Activated T-cell treated with anti-CD3 and anti-CD28 coated beads for 48 hours (primary cell): ENCODE measurements at places on chromosomes 3 and 15.

GRCh38 chr15:60799885-60800284 lies 320.9 kb upstream of the ICE2 start:
- DNase-seq, result no peak

DNA sequence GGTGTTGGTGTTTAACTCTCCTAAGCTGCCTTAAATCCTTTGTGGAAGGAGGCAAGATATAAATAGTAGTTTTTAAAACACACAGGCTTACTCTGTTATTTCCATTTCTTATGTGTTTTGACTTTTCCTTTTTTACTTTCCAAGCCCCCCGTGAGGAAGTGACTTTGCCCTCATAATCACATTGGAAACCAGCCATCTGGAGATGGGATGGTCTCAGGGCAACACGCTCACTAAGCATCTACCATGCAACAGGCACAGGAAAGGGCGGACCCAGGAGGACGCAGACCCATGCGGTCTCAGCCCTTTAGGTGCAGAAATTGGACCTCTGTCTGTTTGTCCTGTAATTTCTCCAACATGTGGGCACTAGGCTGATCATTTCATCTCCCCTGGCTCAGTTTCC lies 115.7 kb downstream of the PDZRN3 start:
- no peak for DNase-seq

DNA sequence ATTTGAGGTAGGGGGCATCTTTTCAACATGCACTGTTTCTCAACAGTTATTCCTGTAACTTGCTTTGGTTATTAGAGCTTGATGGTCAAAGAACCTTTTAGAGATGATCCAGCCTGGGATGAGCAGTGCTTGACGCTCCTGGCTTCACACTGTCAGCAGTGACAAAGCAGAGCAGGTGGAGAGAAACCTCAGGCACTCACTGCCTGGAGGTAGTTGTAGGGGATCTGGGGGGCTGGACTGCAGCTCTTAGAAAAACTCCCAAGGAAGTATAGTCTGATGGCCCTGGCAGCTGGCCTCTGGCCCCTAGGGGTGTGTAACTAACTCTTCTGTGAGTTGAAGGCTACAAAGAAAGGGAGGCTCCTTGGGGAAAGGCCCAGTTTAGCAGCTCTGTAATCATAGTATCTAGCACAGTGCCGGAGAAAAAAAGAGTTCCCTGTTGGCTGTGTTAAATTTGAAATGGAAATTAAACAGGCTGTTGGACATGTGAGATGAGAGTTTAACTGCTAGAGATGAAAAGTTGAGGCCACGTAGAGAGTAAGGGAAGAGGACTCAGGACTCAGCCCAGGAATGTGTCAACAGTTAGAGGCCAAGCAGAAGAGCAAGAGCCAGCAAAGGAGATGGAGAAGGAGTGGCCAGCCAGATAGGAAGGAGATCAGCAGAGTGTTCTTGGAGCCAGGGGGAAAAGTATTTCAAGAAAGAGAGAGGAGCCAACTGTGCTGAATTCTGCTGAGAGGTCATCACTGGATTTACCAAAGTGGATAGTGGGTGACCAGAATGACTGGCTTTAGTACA lies 14.2 kb downstream of the OXNAD1 start:
- DNase-seq, result no peak

GRCh38 chr15:100980410-100981046 lies 61.4 kb downstream of the LRRK1 start:
- no peak for DNase-seq

GRCh38 chr3:147940405-147941193 lies 531.4 kb downstream of the ZIC1 start:
- DNase-seq, result no peak

GRCh38 chr3:181711325-181712135 lies at the start of gene SOX2:
SOX2 (plus strand) TSS chr3:181711925; CDS start chr3:181712361, 436 bp downstream.
- DNase-seq, result no peak

GRCh38 chr15:89998923-89999675 lies 2.0 kb upstream of the ZNF710 start:
- no peak for DNase-seq

GRCh38 chr3:136577791-136578190 lies 174.4 kb downstream of the STAG1 start:
- no peak for DNase-seq

DNA sequence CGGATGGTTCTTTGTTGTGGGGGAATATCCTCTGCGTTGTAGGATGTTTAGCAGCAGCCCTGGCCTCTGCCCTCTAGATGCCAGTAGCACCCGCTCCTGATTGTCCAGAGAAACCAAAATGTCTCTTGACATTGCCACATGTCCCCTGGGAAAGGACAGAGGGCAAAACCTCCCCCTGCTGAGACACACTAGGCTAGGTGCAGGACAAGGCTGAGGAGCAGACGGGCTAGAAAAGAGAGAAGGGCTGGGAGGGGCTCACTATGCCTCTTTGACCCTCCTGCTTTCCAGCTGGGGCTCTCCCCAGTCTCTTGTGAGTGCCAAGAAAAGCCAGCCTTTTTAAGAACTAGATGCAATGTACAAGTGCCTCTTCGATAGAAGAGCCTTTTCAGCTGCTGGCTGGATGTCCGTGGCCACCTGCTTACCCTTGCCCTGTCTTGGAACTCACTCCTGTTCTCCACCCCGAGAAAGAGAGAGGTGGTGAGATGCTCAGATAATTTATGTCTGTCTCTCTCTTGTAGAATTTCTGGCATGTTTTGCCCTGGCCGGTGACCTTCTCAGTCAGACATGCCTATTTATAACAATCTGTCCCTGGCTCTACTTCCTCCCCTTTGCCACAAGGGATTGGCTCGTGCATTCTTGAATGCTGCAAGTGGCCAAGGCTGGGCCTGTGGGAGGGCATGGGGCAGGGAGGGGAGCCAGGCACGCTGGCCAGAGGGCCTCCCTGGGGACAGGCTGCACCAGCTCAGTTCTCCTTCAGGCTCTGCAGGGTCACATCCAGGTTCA lies 142.6 kb downstream of the RPLP1 start:
- no peak for DNase-seq

DNA sequence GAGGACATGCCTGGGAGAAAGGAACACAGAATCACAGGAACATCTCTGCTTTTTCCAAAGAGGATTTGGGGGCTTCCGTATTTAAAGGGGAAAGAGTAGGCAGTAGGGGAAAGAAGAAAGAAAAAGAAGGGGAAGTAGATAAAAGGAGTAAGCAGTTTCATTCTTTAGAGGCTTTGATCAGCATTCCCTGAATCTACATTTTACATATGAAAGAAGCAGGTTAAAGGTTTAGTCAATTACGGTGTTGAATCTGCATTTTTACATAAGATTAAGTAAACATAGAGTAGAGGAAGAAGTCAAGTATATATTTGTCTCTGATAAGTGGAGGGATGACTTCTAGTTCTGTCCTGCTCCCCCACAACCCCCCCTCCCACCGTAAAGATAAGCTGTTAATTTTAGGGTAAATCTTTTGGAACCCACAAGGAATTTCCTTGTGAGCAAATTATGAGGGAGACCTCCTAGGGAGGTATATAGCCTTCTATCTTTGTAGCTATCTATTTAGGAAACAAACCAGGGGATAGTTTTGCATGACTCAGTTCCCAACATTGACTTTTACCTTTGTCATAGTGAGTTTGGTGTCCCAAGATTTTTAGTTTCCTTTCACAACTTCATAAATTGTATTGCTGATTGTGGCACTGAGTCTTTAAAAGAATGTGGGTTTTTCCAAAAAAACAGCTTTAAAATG lies 8.7 kb upstream of the P2RY12 start:
- DNase-seq, result no peak

DNA sequence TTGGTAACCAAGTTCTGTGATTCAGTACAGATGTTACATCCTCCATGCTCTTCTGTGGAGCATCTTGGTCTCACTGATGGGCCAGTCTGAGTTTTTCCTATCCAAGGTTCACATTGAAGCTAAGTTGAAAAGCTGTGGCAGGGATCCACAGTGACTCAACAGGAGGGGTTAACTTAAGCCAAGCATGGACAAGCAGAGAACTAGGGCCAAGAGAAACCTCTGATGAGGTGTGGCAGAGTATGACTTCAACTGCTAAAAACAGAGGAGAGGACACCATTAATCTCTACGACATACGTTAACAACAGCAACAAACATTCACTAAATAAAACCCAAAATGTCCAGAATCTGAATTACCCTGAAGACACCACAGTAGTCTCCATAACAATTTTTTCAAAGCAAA lies 268.1 kb upstream of the UBE2E2 start:
- no peak for DNase-seq

- no peak for DNase-seq
These were observed 51.6 kb downstream of the MOBP start for GRCh38 chr3:39519103-39519502.

DNA sequence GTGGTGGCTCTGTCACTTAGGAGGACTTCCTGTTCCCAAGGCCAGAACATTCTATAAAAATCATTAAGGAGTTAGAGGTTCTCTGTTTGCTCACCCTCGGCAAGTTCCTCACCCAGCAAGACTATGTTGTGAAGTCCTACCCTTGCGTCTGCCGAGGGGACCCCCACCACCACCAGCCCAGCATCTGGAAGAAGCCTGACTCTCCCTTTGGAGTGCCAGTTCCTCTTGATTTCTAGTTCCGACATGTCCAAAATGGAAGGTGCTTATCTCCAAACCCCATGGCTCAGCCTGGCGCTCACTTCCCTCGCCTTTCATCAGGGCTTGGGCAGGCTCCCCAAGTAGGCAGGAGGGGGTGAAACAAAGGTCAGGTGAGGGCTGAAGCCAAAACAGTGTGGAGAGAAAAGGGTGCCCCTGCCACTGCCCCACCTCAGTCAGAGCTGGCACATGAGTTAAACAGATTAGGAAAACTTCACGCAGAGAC lies 41.0 kb downstream of the BHLHE40 start:
- DNase-seq, result no peak

GRCh38 chr15:80234883-80235282 lies 17.1 kb downstream of the CTXND1 start:
- peak; percentile 19 for DNase-seq

GRCh38 chr3:25153136-25153535 lies 274.9 kb upstream of the RARB start:
- no peak for DNase-seq

GRCh38 chr3:172096881-172097420 lies 57.6 kb downstream of the FNDC3B start:
- no peak for DNase-seq

DNA sequence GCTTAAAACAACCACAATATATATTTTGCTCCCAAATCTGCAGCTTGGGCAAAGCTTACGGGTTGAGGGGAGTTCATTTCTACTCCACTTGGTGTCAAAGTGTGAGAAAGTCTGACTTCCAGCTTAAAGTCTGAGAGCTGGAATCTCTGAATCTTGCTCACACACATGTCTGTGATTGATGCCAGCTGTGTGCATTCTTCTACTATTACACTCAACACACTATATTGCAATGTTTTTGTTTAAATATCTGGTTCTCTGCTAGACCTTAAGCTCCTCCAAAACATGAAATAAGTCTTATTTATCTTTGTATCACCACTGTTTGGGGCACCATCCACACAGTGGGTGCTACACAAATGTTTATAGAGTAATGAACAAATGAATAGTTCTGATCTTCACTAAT lies 36.7 kb upstream of the SECISBP2L start:
- DNase-seq, result no peak

DNA sequence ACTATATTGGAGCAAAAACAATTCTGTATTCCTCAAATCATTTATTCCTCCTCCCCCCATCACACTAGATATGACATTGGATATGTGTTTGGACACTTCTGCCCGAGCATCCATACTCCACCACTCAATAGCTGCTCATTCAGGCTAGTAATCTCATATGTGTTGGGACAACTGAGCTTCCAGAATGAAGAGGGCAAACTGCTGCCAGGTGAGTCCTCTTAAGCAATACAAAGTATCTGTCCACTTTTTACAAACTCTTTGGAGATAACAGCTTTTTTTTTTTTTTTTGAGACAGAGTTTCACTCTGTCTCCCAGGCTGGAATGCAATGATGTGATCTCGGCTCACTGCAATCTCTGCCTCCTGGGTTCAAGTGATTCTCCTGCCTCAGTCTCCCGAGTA lies 5.4 kb upstream of the TNFSF10 start:
- DNase-seq, result no peak

DNA sequence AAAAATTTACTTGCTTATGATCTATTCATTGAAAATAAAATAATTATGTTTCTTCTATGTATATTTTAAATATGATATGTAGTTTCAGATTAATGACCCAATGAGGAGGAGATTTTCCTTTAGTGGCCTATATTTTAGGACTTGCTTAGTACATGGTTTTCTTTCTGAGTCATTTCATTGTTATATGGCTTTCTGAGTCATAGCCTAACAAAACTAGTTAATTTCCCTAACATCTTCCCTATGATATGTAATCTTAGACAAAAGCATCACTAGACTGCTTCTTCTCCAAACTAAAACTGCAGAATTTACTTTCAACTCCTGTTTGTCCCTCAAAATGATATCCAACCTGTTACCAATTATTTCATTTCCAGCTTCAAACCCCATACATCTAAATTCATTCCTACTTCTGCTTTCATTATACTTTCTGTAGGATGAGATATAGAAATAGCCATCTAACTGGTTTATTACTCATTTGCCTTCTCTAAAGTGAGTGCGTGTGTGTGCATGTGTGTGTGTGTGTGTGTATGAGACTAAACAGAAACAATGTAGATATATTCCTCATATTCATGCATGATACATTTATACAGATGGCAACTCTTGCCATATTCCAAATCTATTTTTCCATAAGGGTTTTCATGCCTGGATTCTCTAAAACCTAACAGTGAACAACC lies 915.0 kb upstream of the GBE1 start:
- no peak for DNase-seq

- DNase-seq, result no peak
These were observed 759 bp downstream of the CD96 start for GRCh38 chr3:111542611-111543300.

- no peak for DNase-seq
These were observed 151.4 kb downstream of the SHQ1 start for GRCh38 chr3:72696815-72697214.

- DNase-seq, result no peak
These were observed 28.8 kb upstream of the PROK2 start for GRCh38 chr3:71813704-71814103.

DNA sequence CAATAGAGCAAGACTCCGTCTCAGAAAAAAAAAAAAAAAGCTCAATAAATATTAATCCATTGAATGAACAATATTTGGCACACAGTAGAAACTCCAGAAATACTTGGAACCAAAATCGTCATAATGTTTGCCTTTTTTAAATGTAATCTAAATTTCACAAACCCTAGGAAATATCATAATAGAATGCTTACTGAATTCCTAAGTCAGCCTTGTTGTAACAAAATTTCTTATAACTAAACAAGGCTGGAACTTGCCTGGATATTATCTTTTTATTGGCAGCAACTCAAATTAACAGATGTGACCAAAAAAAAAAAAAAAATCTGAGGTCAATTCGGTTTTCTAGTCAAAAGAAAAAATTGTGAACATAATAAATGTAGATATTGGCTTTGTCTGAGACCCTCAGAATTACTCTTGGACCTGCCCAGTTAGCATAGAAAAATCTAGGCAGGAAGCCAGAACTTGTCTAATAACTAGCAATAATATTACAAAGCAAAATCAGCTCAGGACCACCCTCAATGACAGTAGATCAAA lies 33.3 kb downstream of the GABPB1 start:
- DNase-seq, result no peak
